ENCODE measurements at places on chromosomes 11 and 22.

DNA sequence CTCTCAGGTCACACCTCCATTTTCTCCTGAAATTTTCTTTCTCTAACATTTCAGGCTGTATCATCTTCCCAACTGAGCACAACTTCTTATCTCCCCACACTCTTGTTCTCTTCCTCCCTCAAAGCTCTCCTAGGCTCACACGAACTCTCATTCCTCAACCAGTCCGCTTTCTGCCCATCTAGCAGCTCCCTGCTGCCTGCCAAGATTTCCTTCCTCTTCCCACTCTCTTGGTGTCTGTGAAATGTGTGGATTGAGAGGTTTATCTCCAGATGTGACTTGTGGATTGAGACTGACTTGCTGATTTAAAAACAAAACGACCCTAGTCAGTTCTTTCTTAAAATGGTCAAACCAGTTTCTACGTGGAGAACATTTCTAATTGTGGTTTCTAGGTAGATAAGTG lies 106.3 kb downstream of the MTNR1B start:
- no peak for DNase-seq

DNA sequence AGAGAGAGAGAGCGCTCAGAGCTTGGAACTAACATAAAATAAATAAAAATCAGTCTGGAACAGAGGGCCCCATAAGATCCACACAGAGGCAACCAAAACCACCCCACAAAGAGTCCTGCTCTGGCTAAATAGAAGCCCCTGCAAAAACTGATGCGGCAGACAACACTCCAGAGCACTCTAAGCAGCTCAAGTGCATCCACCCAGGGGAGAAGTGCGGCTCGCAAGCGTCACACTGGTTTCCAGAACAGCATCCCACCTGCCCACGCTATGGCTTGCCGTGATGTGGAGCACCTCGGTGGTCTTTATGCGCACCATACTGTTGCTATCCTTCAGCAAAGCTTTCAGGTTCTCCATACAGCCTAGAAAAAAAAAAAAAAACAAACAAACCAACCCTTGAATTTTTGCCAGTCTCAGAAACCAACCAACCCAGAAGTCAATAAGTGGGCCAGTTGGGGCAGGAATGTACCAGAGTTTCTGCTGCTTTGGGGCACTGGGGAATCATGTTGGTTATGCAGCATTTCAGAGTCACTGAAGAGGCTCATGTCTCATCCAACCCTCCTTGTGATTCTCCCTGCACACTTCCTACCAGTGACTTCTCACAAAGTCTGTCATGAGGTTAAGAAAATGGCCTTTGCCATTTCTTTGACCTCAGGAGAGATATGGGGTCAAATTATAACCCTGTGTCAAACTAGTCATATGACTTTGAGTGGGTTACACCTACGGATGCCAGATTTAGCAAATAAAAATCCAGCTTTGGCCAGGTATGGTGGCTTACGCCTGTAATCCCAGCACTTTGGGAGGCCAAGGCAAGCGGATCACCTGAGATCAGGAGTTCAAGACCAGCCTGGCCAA lies 3.0 kb downstream of the RSPH14 start:
- DNase-seq: no peak

GRCh38 chr11:133727774-133728173 lies 117.5 kb downstream of the SPATA19 start:
- DNase-seq: no peak

DNA sequence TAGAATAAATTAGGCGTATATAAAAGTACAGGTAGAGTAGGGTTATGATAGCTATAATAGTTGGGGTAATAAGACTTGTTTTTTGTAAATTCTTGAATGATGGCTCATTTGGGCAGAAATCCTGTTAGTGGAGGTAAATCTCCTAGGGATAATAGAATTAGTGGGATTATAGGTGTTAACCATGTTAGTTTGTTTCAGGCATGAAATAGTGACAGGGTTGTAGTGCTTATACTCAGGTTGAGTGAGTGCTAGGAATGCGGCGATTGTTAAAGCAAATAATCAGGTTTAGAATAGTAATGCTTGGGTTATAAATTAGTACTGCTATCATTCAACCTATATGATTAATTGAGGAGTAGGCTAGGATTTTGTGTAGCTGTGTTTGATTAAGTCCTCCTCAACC lies 297.1 kb downstream of the DYNC2H1 start:
- DNase-seq: no peak

DNA sequence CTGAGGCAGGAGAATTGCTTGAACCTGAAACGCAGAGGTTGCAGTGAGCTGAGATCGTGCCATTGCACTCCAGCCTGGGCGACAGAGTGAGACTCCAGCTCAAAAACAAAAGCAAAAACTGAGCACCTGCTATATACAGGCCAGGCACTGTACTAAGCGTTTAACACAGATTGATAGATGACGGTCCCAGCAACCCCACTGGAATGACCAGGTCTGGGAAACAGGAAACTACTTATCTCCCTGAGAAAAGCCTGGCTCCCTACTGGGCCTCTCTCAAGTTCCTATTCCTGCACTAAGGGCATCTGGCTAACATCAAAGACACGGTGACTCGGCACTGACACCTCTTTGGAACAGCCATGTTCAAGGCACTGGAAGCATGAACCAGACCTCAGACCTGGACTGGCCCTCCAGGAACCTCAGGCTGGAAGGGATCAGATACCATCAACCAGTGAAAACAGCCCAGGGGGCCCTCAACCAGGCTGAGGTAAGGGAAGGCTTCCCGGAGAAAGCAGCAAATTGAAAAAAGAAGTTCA lies 16.6 kb downstream of the ARAP1 start:
- DNase-seq: no peak

DNA sequence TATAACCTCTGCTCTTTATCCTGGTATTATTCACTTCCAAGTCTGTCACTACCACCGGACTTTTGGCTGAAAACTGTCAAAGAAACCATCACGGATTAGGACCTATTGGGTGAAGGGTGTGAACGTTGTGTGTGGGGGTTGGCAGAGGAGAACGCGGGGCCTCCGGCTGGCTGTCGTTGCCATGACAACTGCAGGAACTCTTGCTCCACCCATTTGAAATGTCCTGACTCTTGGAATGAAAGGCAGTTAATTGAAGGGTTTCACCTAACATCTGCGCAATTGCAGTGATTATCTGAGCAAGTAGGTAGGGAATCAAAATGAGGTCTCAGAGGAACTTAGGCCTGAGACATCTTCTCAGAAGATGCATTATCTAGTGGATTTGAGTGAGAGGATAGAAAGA lies 60.9 kb upstream of the CLMP start:
- DNase-seq: no peak

- peak; percentile 1 for DNase-seq
Measured at GRCh38 chr11:2289350-2289749, 12.4 kb downstream of the C11orf21 start.

GRCh38 chr11:95372097-95372656 lies 141.2 kb upstream of the SESN3 start:
- no peak for DNase-seq

- no peak for DNase-seq
Measured at GRCh38 chr11:10295064-10295901, 1.3 kb upstream of the SBF2 start.

DNA sequence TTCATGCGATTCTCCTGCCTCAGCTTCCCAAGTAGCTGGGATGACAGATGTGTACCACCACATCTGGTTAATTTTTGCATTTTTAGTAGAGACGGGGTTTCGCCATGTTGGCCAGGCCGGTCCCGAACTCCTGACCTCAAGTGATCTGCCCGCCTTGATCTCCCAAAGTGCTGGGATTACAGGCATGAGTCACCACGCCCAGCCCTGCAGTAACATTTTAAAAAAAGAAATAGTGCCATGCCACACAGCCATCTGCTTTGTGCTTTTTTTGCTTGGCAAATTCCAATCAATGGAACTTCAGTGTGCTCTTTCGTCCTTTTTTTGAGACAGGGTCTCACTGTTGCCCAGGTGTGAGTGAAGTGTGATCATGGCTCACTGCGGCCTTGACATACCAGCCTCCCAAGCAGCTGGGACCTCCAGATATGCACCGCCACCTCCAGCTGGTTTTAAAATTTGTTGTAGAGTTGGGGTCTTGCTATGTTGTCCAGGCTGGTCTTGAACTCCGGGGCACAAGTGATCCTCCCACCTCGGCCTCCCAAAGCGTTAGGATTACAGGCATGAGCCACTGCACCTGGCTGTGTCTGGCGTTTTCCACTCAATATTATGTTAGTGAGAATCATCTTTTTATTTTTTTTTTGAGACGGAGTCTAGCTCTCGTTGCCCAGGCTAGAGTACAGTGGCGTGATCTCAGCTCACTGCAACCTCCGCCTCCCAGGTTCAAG lies 1.8 kb upstream of the CHADL start:
- DNase-seq: no peak

- no peak for DNase-seq
Measured at GRCh38 chr11:44592125-44592940, 26.9 kb downstream of the CD82 start.

GRCh38 chr22:36900225-36900624 lies 13.2 kb upstream of the CSF2RB start:
- no peak for DNase-seq

GRCh38 chr11:80849253-80849652 lies 1408.4 kb upstream of the TENM4 start:
- DNase-seq: no peak

DNA sequence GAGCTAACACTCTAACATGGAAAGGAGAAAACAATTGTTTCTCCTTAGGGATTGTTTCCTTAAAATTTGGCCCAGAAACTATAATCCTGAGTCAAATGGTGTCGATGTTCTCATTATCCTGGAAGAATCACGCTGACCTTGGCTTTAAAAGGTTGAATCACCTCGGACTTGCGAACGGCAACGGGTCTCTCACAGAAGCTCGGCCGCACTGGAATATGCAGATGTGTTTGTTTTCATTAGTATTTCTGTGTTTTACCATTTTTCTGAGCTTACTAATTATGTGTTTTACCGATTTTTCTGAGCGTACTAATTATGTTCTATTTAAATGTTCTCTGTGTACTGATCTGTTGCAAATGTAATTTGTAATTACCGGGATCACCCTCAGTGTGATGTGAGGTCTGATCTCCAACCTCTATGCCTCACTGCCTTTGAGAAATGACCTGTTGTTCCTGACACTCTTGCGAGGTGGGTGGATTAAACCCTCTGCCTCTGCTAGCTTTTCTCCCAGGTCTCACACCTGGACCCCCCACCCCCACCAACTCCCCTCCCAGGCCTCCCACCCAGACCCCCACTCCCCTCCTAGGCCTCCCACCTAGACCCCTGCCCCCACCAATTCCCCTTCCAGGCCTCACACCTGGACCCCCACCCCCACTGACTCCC lies 38.3 kb upstream of the BRSK2 start:
- no peak for DNase-seq

- DNase-seq: no peak
Measured at GRCh38 chr11:46612326-46612725, 4.7 kb downstream of the HARBI1 start.

- peak; percentile 53 for DNase-seq
Measured at GRCh38 chr22:39240831-39241793, 3.7 kb downstream of the PDGFB start.

DNA sequence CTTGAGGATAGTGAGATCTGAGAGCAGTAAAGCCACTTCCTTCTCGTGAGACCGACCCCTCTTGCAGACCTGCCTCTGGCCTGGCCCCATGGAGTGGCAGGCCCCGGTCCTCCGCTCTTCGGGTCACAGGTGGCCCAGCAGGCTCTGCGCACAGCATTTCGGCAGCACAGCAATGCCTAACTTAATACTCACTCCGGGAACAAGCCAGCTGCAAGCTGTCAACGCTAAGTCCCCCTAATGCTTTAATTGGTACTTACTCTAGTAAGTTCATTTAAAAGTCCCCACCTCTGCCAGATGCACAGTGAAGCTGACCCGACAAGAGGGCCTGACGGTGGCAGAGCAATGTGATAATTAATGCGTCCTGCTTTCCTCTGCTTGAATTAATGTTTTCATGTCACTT lies 349.3 kb upstream of the B3GAT1 start:
- DNase-seq: no peak

DNA sequence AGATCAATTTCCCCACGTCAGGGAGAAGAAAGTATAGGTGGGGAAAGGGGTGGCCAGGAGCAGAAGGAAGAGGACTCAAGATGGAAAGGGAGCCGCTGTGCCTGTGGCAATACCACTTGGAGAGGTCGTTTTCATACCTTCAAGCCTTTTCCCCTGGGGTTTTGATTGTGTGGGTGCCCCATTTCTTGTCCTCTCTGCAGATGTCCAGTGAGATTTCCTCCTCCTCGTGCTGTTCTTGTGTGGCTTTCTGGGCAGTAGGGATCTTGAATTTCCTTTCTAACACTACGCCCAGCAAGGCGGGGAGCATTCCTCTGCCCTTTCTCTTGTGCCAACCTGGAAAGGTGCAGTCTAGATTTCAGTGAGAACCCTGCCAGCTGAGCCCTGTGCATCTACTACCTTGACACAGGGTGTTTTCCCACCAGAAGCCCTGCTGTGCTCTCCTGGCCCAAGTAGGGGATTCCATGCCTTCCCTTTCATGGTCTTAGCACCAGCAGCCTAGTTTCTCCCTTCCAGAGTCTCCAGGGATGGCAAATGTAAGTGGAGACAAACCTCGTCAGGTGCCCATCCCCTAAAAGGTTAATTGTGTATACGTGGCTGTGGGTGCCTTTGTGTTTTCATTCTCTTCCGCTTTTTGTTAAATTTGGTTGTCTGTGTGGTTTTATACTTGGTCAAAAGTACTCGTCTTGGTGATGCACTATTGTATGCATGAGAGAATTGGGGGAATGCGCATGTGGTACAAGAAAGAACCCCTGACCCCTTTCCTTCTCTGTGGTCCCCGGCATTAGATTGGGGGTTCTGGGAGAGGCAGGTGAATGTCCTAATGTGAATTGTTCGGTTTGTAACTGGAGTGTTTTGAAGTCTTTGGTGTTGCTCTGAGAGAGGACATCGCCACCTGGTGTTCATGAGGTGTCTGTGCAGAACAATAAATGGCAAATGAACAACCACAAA lies 71.4 kb upstream of the MPEG1 start:
- peak; percentile 60 for DNase-seq

DNA sequence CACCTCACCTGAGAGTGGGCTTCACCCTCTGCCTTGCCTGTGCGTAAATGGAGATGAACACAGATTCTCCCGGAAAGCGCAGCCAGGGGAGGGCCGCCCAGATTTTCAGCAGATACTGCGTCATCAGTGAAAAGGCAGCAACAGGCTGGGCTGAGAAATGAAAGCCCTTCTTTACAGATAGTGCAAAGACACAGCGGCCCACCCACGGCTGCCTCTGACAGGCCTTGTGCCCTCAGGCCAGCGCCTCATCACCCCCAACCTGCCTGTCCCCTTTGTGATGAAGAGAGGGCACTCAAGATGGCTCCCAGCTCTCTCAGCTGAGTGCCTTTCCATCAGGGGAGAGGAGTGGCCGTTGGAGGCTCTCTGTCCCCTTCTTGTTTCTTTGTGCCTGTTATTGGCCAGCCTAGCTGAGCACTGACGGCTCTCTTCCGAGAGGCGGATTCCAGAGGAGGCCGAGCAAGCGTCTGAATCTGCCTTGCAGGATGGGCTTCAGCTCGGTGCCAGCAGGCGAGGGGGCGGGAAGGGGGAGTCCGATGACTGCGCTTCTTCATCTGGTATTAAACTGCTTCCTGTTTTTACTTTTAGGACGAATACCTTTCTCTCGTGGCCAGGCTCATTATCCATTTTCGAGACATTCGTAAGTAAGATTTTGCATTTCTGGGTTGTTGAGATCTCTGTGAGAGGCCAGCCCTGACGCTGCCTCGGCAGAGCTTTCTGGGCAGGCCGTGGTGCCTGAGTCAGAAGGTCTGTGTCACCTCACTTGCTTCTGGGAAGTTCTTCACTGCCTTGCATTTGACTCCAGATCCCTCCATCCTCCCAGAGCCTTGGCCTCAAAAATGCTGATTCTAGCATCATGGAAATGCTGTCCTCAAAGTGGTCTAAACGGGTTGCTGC lies 43.7 kb downstream of the MED15 start:
- peak; percentile 72 for DNase-seq

Data from stimulated activated CD4-positive, alpha-beta T cell treated with anti-CD3 and anti-CD28 coated beads, Interleukin-4, amount 100 ng/mL, for 24 hours (primary cell).